T-helper 9 cell (primary cell): ENCODE measurements at places on chromosomes 11 and 22.

GRCh38 chr11:19919050-19919561 is 206.5 kb downstream of the NAV2 start:
- DNase-seq: no peak

- DNase-seq: no peak
Observed at GRCh38 chr11:31855466-31855865, 44.3 kb upstream of the PAX6 start.

DNA sequence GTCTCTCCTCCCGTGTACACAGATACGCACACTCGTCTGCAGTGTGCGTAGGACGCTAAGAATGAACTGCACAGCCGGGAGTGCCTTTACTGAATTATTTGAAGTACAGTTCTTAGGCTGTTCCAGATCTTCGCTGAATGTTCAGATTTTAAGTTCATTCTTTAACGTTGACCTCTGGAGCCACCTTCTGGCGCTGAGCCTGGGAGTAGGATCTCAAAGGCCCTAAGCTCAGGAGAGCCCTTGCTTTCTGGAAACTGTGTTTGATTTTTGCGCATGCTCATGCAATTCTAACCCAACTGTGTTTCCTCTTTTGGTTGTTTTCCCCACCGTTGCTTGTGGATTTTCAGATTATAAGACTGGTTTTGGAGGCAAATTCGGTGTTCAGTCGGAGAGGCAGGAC is 22.8 kb downstream of the CTTN start:
- no peak for DNase-seq

DNA sequence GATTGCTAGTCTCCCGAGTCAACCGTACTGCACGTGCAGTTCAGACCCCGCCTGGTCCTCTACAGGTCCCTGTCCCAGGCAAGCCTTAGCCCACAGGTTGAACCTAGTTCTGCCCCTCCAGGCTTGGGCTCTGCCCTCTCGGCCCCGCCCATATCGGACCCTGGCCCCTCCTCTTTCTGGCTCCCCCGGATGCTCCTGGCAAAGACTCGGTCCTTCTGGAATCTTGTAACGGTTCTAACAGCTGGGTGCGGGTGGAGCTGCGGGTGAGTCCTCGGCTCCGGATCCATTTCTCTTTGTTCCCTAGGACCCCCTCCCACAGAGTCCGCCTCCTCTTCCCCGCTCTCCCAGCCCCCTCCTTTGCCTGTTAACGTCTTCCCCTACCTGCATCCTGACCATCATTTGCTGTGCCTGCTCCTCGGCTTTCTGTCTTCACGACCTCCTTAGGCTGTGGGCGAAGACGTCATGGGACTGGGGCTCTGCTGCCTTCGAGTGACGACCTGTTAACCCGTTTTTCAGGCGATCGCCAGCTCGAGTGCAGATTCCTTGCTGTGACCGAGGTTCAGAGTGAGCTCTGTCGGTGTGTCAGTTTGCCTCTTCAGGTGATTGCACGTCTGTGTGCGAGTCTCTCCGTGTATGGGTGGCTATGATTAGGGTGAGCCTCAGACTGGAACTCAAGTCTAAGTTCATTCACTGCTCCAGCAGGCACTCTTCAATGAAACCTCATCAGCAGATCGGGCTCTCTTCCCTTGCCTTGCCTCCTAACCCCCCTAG is at the start of gene DNHD1:
Gene DNHD1, plus strand, starts transcription at position 212 of the 771 bp plus-strand sequence. CDS start 936 bp downstream, outside the sequence.
- no peak for DNase-seq

DNA sequence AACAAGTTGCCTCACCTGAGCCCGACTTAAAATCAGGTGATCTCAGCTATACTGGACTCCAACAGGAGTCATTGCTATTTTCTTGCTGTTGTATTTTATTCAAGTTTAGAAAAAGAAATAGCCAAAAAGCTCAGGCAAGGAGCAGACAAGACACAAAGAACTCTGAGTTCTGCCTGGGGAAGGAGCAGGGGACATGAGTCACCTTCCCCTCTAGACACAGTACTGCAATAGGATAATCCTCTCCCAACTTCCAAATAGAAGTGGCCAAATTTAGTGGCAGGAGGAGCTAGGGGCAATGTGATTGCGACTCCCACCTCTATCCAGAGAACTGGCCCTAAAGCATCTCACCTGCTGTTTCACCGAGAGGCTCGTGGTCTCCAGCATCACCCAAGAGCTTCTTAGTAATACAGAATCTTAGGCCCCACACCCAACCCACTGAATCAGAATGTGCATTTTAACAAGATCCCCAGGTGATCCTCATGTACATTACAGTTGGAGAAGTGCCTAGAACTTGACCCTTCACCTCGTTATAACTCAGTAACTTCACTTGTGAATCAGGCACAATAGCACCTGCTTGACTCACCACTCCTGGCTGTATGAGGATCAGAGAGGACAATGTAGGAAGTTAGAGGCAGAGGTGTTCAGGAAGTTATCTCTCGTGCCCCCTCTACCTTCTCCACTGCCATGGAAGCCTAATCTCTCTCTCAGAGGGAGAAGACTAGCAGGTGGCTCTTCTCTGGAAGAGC is 56.8 kb upstream of the FBXO3 start:
- no peak for DNase-seq

DNA sequence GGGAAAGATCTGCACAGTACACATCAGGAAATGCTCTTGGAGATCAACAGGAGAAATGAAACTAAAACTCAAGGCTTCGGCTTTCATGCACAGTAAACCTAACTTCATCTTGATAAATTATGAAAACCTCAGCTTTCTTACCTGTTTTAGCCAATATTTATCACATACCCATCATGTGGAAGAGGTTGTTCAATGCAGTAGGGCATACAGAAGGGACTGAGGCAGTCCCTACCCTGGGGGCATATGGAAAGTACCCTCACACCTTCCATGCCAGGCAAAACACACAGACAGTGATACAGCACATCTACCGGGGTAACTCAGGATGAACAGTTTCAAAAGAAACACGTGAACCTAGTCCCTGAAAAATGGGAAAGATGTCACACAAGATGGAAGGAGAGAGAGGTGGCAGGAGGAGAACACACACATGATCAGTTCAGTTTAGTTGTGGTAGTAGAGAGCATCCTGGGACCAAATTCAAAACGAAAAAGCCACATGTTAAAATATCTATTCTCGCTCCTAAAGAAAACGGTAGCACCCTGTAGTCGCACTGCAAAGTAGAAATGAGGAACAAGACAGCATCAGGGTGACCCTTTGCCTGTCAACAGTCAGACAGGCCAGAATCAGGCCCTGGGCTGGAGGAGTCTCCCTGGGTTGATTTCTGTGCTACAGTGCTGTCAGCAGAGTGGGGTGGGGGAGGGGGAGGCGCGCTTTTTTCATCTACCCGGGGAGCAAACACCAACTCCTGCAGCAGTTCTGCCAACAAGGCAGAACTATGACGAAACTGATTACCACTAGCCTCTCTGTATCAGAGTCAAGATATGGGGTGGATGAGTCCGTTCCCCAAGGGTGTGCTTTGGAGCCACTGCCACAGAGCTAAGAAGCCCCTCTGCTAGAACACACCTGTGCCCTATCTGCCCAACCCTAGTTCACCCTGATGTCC is 1.3 kb downstream of the HIRA start:
- DNase-seq: peak; percentile 29

DNA sequence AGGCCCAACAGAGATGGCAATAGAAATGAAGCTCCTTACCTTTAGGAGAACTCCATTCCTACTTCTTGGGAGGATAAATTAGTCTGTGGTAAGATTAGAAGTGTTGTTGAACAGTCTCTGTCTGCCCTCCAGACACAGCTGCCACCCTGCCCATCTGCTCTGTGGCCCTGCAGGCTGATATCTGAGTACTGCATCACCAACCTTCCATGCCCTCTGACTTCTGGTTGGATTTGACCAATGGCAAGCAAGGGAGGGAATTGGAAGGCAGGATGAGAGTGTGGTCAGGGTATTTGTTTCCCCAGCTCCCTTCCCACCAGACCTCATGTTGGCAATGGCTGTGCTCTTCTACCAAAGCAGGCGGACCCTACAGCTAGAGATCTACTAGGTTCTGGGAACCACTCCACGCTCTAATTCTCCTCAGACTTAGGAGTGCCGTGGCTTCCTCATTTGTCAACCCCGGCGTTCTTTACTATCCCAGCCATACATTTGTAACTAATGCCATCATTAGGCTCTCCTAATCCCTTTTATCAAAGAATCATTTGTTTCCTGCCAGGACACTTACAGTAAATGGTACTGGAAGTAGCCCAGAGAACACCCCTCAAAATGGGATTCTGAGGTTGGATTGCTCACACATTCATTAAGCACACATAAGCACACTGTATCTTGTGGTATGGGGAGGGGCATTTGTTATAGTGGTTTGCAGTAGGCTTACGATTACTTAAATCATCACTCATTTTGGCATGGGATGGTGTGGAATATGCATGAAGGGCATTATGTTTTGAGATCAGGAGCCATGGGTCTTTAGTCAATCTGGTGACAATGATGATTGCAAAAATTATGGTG is 35.4 kb upstream of the CD44 start:
- DNase-seq: no peak

GRCh38 chr22:27684901-27685300 is 116.7 kb downstream of the MN1 start:
- DNase-seq: no peak

GRCh38 chr11:92376146-92376599 is 151.6 kb downstream of the FAT3 start:
- no peak for DNase-seq

DNA sequence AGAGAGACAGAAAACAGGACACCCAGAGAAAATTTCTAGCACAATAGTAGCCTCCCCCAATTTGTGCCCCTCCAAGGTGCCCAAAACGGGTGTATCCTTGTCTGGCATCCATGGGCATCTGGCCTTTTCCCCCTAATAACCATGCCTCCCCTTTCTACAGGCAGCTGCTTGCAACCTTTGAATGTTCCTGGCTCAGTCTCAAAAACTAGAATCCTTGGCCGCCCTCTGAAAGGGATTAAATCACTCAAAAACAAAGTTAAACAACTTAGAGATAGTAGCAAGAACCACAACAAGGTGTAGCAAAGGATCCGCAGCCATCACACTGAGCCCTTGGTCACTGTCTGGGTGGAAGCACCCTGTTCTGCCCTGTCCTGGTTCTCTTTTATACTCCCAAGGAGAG is 105.6 kb downstream of the MN1 start:
- no peak for DNase-seq

GRCh38 chr11:101566626-101567025 is 17.2 kb downstream of the TRPC6 start:
- DNase-seq: no peak

GRCh38 chr11:114163830-114164401 is 104.4 kb downstream of the ZBTB16 start:
- DNase-seq: no peak

DNA sequence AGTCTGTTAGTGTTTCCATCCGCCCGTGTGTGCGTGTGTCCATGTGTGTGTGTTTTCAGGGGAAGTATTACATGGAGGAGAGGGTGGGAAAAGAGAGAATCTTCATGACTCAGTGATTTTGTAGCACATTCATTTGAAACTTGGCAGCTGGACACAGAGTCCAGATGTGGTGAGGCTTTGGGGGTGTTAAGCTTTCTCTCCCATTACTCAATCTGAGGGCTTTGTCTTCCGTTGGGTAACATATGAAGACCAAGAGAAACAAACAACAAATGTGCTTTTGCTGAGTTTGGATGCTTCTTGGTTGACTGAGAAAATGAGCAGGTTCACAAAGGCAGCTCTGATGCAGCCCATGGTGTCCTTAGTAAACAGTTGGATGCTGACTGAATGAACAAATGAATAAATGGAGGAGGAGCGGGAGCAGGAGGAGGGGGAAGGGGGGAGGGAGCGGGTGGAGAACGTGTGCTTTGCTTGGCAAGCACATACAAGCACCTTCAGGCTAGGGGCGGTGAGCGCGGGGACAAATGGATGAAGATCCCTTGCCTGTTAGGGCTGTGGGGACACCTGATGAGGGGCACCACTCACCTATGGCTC is 104.3 kb downstream of the ST3GAL4 start:
- DNase-seq: no peak

DNA sequence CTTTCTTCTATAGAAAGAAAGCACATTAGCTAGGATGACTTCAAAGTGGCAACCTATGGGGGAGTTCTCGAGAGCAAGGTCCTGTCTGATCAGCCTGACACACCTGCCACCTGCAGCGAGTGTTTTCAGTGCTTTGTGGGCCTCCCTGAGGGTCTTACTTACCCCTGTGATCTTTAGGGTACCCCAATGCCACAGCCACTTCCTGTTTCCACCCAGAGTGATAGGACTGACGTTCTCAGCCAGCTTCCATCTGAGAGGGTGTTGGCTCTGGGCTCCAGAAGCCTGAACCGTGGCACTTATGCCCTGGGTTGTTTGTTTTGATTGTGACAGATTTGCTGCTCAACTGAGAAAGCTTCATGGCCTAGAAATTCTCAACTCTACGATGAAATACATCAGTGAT is 21.7 kb upstream of the ANKK1 start:
- DNase-seq: no peak

DNA sequence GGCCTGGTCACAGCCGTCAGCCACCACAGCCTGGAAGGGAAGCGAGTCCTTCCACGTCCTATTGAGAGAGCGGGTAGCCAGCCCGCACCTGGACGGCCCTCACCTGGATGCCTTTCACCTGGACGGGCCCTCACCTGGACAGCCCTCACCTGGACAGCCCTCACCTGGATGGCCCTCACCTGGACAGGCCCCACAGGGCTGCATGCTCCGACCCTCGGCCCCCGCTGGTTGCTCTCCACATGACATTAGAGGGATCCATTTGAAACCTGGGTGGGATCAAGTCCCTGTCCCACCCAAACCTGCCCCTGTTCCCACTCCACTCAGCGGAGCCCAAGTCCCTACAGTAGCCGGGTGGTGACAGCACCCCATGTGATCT is 3.7 kb downstream of the C1QTNF6 start:
- no peak for DNase-seq

GRCh38 chr22:49929211-49929979 is 11.0 kb downstream of the CRELD2 start:
- peak; percentile 80 for DNase-seq

DNA sequence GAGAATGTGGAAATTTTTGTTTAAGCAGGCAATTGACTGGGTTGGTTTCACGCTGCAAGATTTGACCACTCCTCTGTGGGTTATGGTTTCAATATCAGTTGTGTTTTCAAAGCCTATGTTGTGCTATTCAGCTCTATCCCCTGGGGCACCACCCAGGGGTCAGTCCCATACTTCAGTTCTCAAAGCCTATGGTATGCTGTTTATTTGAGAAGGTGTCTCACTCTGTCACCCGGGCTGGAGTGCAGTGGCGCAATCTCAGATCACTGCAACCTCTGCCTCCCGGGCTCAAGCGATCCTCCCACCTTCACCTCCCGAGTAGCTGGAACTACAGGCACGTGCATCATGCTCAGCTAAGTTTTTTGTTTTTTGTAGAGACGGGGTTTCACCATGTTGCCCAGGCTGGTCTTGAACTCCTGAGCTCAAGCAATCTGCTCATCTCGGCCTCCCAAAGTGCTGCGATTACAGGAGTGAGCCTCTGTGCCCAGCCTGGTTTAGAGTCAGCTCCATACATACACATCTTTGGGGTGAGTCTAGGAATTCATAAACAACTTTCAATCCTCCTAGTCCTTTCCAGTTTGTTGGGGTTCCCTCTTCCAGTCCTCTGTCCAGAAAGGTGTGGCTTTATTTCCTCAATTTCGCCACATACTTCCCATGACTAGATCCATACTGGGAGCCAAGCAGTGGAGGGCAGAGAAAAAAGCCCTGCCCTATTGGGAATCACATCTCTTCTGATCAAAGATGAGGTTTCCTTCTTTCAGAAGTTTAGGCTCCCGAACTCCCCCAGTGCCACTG is 35.0 kb upstream of the MAPK1 start:
- no peak for DNase-seq
